Progenitor cell of endocrine pancreas (in vitro differentiated cells): ENCODE measurements at places on chromosomes 3 and 15.

DNA sequence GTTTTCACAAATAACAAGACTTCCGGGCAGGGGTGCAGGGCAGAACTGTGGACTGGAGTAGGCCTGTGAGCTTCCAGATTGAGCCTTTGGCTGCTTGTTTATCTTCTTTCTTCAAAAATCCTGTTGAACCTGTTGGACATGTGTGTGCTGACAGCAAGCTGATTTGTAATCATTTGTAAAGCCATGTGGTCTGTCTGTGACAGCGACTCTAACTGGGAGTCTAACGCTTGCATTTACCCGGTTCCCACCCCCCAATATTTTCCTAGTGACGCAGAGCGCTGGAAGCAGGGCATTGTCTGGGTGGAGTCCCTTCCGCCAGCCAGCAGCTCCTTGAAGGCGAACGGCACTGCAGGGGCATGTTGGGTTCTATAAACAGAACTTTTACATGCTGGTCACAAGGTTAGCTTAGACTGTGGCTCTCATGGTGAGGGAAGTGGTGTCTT lies 85.7 kb upstream of the MYZAP start:
- no peaks in the 10 kb centered on the region for H3K27me3 ChIP-seq
- H3K36me3 ChIP-seq, result no peaks in the 10 kb centered on the region

DNA sequence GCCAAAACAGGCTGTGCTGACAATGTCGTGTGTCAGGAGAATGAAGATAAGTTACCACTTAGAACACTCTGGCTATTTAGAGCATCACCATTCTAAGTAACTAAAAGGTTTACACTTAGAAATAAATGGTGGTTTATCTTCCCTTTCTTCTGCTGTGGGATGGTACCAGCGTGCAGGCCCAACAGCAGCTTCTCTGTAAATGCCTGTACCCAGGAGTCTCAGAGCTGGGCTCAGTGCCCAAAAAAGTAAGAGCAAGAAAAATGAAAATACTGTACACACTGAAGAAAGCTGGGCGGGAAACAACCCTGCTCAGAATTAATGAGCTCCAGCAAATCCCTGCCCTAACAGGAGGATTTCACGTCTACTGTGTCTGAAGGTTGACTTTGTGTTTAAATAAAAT lies 206.5 kb downstream of the MFSD1 start:
- no peak overlapping the region for H3K4me3 ChIP-seq
- H3K4me1 ChIP-seq, result peaks cover 6% of the 10 kb centered on the region
- no peaks in the 10 kb centered on the region for H3K36me3 ChIP-seq

- peaks cover 6% of the 10 kb centered on the region for H3K4me1 ChIP-seq
- peak overlapping the region; percentile 11 for H3K27ac ChIP-seq
- H3K4me3 ChIP-seq, result no peak overlapping the region
Measured at GRCh38 chr3:143329567-143330211, 210.1 kb downstream of the CHST2 start.

GRCh38 chr15:57337868-57338411 lies 38.4 kb upstream of the CGNL1 start:
- H3K27me3 ChIP-seq, result peaks cover 4% of the 10 kb centered on the region
- DNase-seq, result no peak
- H3K36me3 ChIP-seq, result no peaks in the 10 kb centered on the region
- no peak overlapping the region for H3K4me3 ChIP-seq

DNA sequence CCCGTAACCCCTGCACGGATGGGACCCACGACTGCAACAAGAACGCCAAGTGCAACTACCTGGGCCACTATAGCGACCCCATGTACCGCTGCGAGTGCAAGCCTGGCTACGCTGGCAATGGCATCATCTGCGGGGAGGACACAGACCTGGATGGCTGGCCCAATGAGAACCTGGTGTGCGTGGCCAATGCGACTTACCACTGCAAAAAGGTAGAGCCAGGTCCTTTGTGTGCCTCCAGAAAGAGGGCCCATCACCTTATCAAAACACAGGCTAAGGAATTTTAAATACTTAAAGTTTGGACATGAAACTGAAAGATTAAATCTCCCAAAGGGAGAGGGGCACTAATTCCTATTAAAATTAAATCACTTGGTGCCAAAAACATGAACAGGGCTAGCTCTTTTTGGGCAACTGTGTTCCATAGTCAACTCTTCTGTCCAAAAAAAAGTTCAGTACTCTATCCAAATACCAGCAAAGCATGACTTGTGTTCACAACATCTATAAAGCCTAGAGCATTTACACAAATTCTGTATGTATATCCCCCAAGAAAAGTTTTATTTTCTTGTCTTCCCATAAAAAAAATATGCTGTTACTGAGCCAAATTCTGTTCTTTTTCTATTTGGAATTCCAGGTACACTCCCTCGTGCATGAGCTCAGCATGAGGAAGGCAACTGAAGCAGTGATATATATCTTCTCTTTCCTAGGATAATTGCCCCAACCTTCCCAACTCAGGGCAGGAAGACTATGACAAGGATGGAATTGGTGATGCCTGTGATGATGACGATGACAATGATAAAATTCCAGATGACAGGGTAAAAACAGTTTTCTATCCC lies 9.2 kb downstream of the THBS1 start:
- H3K27me3 ChIP-seq, result no peaks in the 10 kb centered on the region
- H3K27ac ChIP-seq, result peak overlapping the region; percentile 17

DNA sequence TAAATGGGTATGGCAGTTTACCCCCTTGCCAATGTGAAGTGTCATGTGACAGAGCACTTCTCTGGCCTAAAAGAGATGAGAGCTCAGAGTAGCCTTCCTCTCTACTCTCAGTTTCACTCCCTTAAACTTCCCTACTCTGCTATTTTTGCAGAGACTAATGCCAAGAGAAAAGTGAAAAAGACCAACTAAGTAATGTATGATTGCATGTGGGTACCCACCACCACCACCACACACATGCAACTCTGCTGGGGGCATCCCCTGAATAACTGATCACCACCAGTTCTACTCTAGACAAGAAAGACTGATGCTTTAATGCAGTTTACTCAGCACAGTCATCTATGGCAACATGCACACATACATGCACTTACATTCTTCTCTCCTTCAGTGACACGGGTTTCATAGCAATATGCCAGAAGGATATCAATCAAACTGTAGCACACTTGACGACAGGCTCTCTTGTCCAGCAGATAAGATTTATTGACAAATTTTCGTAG lies 31.3 kb downstream of the SHQ1 start:
- no peak overlapping the region for H3K27ac ChIP-seq
- peaks cover 20% of the 10 kb centered on the region for H3K4me1 ChIP-seq
- DNase-seq, result no peak

DNA sequence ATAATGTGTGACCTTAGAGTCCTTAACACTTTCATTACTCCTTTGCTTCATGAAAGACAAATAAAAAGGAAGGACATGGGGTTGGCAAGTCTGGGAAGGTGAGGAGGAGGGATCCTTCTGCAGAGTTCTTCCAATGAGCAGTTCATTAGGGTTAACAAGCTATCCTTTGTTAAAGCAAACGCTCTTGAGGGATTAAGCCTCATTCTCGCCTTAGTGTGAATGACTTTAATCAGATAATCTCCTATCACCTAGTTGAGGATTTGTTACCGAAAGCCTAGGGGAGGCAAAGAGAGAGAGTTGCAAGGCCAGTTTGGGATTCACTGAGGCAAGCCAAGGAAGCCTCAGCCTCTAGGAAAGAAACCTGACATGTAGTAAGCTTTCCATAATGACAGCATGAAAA lies 7.4 kb upstream of the MBNL1 start:
- H3K36me3 ChIP-seq, result no peaks in the 10 kb centered on the region
- peaks cover 13% of the 10 kb centered on the region for H3K4me1 ChIP-seq
- peaks cover 59% of the 10 kb centered on the region for H3K27me3 ChIP-seq

DNA sequence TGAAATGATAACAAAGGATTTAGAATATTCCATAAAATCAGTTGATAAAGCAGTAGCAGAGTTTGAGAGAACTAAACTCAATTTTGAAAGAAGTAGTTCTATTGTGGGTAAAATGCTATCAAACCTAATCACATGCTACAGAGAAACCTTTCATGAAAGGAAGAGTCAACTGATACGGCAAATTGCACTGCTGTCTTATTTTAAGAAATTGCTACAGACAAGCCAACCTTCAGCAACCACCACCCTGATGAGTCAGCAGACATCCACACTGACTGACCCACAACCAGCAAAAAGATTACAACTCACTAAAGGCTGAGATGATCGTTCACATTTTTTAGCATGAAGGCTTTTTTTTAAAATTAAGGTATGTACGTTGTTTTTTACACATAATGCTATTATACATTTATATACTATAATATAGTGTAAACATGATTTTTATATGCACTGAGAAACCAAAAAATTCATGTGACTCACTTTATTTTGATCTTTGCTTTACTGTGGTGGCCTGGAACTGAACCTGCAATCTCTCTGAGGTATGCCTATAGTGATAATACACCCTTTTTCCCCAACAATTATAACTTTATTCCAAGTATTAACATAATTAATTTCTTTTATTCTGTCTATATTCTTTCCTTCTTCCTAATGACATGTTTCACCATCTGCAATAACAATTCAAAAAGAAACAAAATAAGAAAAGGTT lies 109.9 kb downstream of the TBC1D5 start:
- peaks cover 3% of the 10 kb centered on the region for H3K4me1 ChIP-seq
- no peak overlapping the region for H3K4me3 ChIP-seq
- peaks cover 3% of the 10 kb centered on the region for H3K36me3 ChIP-seq

GRCh38 chr3:139481116-139481515 lies 4.8 kb upstream of the RBP2 start:
- H3K36me3 ChIP-seq, result peaks cover 4% of the 10 kb centered on the region
- no peaks in the 10 kb centered on the region for H3K27me3 ChIP-seq
- DNase-seq, result no peak
- H3K4me3 ChIP-seq, result no peak overlapping the region
- no peak overlapping the region for H3K27ac ChIP-seq

DNA sequence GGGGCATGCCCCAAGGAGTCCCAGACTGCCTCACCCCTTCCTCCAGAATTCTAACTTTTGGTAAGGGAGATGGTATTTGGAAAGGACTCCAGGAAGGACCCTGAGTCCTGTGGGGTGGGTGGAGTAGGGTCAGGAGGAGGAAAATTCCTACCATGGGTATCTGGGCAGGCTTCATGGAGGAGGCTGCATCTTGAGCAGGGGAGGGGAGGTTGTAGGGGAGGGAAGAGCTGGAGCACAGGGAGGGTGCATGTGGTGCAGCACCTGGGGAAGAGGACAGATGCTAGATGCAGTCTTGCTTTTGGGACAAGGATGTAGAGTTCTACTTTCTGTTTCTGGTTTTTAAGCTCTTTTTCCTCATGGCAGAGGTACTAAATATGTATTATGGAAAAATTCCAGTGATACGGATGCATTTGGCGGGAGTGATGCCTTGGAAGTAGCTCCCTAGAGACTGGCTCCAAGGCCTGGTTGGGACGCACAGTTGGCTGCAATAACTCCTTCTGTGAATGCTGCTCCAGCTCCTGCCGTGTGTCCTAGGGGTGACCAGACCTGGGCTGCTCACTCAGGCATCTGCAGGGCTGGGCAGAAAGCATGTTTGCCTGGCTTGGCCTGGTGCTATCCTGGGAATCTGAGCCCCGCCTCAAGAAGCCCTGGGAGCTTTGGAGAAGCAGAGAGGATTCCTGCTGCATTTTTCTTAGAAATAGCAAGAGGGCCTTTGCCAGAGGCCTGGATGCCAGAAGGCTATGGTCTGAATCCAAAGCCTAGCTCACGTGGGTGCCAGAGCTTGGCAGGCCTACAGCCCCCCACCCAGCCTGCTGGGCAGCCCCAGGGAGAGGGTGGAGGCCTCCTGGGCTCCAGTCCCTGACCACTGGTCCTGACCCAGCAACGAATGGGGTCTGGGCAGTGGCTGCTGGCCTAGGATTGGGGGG lies 10.1 kb downstream of the SEMA3F start:
- H3K27me3 ChIP-seq, result no peaks in the 10 kb centered on the region
- no peak overlapping the region for H3K4me3 ChIP-seq
- no peak for DNase-seq
- no peak overlapping the region for H3K27ac ChIP-seq
- H3K36me3 ChIP-seq, result no peaks in the 10 kb centered on the region
- peaks cover 17% of the 10 kb centered on the region for H3K4me1 ChIP-seq

DNA sequence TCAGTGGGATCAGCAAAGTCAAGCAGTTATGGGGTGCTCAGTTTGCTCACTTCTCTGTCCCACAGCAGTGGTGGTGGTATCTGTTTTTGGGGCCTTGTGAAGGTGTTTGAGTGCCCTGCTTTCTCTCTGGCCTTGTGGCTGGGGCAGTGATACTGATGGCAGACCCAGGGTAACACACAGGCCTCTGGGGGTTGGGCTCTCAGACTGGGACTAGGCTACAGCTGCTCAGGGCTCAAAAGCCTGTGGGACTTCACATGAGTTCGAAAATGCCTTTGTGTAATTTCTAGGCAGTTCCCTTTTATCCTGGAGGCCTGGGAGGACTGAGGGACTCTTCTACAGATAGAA lies 75.3 kb downstream of the STXBP5L start:
- H3K36me3 ChIP-seq, result peaks cover 7% of the 10 kb centered on the region
- peak overlapping the region; percentile 54 for H3K27ac ChIP-seq
- no peaks in the 10 kb centered on the region for H3K4me1 ChIP-seq

GRCh38 chr3:134485075-134485717 lies 589 bp downstream of the ANAPC13 start:
- peak overlapping the region; percentile 99 for H3K4me3 ChIP-seq
- peaks cover 16% of the 10 kb centered on the region for H3K36me3 ChIP-seq
- DNase-seq, result no peak
- H3K4me1 ChIP-seq, result peaks cover 24% of the 10 kb centered on the region
- peak overlapping the region; percentile 97 for H3K27ac ChIP-seq

- H3K36me3 ChIP-seq, result no peaks in the 10 kb centered on the region
- peaks cover 7% of the 10 kb centered on the region for H3K4me1 ChIP-seq
- H3K27me3 ChIP-seq, result peaks cover 33% of the 10 kb centered on the region
- no peak for DNase-seq
Measured at GRCh38 chr3:53570709-53571108, 76.3 kb downstream of the CACNA1D start.

- peaks cover 3% of the 10 kb centered on the region for H3K4me1 ChIP-seq
- no peak for DNase-seq
- H3K4me3 ChIP-seq, result no peak overlapping the region
- no peaks in the 10 kb centered on the region for H3K27me3 ChIP-seq
Measured at GRCh38 chr3:60528651-60529050, 722.6 kb downstream of the FHIT start.

DNA sequence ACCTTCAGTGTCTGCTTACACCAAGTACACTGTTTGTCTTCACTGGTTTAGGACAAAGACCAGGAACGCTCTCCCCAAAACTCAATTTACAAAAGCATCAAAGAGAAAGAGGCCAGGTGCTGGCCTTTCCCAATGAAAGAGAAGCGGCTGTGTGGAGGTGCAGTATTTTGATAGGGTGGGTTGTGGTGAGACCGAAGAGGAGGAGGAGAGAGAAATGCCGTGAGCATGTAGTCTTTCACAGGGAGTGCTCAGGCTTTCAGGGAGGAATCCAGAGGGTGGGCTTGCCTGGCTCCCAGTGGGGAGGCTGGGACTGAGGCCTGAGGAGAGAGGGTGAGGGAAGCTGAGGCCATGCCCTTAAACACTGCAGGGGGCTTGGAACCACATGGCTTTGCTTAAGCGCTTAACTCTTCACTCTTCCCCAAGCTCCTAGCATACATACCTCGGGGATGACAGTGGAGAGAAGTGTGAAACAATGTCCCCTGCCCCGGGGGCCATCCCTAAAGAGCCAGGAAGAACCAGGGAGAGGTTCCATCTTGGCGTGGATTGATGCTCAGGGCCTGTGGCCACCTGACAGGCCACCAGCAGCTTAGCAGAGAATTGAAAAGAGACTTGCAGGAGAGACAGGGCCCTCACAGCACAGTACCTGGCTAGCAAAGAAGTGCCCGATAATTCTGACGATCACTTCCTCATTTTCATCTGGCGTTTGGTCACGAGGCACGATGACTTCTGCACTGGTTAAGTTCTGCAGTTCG lies 60.5 kb downstream of the SENP2 start:
- peaks cover 33% of the 10 kb centered on the region for H3K36me3 ChIP-seq
- H3K4me3 ChIP-seq, result no peak overlapping the region
- H3K4me1 ChIP-seq, result no peaks in the 10 kb centered on the region
- H3K27me3 ChIP-seq, result no peaks in the 10 kb centered on the region
- peak overlapping the region; percentile 63 for H3K27ac ChIP-seq
- no peak for DNase-seq
